ENCODE measurements at places on chromosomes 6 and 20.

DNA sequence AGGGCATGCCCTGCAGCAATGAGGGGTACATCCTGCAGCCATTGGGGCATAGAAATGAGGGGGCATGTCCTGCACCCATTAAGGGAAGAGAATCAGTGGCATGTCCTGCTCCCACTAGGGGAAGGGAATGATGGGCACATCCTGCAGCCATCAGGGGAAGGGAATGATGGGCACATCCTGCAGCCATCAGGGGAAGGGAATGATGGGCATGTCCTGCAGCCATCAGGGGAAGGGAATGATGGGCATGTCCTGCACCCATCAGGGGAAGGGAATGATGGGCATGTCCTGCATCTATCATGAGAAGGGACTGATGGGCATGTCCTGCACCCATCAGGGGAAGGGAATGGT lies 49.7 kb downstream of the PSMB1 start:
- no peak for DNase-seq

GRCh38 chr6:34092631-34093030 lies 53.3 kb downstream of the GRM4 start:
- DNase-seq, result no peak

DNA sequence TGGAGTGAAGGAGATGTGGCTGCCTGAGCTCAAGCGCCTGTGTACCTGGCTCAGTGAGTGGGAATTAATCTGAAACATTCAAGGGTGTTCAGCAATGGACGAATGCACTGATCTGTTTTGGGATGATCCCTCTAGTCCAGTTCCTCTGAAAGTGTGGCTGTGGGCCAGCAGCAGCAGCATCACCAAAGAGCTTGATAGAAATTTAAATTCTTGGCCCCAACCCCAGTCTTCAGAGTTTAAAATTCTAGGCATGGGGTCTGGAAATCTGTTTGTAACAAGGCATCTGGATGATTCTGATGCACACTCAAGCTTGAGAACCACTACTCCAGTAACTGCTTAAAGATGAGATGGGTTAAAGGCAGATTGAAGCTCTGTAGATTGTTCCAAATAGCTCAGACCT lies 59.2 kb downstream of the STMND1 start:
- DNase-seq, result no peak

- no peak for DNase-seq
Measured at GRCh38 chr6:57226221-57226620, 4.1 kb upstream of the RAB23 start.

- DNase-seq, result peak; percentile 83
Measured at GRCh38 chr20:36399147-36399968, 93.2 kb downstream of the DLGAP4 start.

DNA sequence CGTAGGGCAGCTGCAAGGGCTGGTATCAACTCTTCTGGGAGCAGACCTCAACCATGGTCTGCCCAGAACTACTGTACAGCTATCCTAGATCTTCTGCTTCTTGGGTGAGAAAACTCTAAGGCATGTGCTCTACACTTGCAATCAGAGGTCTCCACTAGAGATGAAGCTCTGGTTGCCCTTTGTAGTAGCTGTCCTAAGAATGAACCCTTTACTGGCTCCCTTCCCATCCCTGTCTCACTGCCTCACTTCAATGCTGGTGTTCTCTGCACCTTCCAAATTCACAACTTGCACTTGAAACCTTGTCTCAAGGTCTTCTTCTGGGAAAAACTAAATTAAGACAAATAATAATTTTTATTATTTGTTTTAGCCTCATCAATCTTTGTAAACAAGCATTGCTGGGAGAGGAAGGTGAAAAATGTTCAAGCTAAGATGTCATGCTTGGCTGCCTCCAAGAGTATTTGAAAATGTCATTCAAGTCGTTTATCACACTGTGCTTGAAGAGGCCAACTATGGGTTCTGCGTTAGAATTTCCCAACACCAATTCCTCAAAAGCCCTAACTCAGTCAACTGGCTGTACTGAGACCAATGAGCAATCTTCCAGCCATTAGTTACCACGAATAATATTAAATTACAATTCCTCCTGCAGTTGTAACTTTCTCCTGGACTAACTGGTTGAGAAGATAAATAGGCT lies 255.7 kb upstream of the PRND start:
- DNase-seq, result no peak

DNA sequence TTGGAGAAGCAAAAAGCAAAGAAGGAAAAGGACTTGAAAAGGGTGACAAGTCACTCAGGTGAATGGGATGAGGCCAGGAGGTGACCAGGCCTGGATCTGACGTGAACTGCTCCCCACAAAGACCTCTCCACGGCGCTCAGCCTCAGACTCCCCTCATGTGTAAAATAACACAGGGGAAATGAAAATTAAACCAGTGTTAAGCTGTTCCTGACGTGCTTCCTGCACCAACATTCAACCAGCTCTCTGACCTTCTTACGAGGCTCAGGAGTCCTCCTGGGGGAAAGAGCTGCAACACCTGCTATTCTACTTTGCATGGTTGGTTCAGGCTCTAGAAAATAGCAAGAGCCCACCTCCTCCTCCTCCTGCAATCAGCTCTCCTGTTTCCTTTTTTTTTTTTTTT lies 256.7 kb downstream of the ATXN1 start:
- DNase-seq, result no peak

GRCh38 chr20:17990278-17990972 lies 21.6 kb downstream of the MGME1 start:
- no peak for DNase-seq

GRCh38 chr6:170107606-170108222 lies 183.2 kb downstream of the DLL1 start:
- no peak for DNase-seq

- DNase-seq, result no peak
Measured at GRCh38 chr6:107534571-107535141, 44.7 kb downstream of the SOBP start.

GRCh38 chr6:135869857-135870256 lies 18.4 kb downstream of the PDE7B start:
- DNase-seq, result no peak

- peak; percentile 69 for DNase-seq
Measured at GRCh38 chr6:1315560-1316386, 3.9 kb downstream of the FOXQ1 start.

- no peak for DNase-seq
Measured at GRCh38 chr20:13852306-13852705, 67.5 kb downstream of the NDUFAF5 start.

- DNase-seq, result no peak
Measured at GRCh38 chr6:37368961-37369320, 15.2 kb downstream of the RNF8 start.

- no peak for DNase-seq
Measured at GRCh38 chr6:153575528-153575927, 444.4 kb upstream of the RGS17 start.

- peak; percentile 76 for DNase-seq
Measured at GRCh38 chr6:14396826-14397517, 279.4 kb downstream of the CD83 start.

GRCh38 chr20:23079016-23079351 lies 7.1 kb downstream of the CD93 start:
- DNase-seq, result no peak

GRCh38 chr6:124671324-124671723 lies 290.9 kb upstream of the RNF217 start:
- no peak for DNase-seq

DNA sequence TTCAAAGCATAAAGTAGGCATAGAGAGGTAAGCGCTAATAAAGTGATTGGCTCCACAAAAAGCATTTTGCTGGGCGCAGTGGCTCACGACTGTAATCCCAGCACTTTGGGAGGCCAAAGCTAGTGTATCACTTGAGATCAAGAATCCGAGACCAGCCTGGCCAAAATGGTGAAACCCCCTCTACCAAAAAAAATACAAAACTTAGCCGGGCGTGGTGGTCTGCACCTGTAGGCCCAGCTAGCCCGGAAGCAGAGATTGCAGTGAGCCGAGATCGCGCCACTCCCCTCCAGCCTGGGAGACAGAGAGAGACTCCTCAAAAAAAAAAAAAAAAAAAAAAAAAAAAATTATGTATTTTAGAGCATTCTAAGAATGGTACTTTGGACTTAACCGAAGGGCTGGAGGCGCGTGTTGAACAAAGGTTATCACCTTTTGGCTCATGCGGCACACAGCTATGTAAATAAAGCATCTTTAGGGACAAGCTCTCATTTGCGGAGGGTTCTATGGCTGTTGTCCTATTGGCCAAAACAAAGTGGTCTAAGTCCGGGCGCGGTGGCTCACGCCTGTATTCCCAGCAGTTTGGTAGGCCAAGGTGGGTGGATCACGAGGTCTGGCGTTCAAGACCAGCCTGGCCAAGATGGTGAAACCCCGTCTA lies 17.4 kb downstream of the HFE start:
- no peak for DNase-seq

DNA sequence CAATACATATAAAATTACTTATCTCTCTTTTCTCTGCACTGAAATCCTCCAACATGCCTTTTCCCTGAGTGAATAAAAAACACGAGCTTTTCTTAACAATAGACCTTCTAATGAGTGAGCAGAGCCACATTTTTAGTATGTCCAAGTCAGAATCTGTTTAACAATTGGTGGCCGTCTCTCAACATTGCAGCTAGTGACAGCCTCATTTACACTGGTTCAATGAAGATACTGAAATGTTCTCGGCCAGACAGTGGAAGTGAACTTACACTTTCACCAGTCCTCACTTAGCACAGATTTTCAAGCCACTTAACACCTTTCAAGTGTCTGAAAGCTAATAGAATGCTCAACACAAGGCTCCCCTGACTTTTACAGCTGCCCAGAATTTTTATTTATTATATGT lies 767.1 kb downstream of the KIF16B start:
- no peak for DNase-seq

GRCh38 chr20:15475483-15475882 lies 1097.8 kb downstream of the KIF16B start:
- DNase-seq, result no peak
